AG09319 (cell line): ENCODE measurements at places on chromosomes 12 and 14.
A peak's percentile ranks its signal among the peaks of the same experiment; 100 is the strongest.

DNA sequence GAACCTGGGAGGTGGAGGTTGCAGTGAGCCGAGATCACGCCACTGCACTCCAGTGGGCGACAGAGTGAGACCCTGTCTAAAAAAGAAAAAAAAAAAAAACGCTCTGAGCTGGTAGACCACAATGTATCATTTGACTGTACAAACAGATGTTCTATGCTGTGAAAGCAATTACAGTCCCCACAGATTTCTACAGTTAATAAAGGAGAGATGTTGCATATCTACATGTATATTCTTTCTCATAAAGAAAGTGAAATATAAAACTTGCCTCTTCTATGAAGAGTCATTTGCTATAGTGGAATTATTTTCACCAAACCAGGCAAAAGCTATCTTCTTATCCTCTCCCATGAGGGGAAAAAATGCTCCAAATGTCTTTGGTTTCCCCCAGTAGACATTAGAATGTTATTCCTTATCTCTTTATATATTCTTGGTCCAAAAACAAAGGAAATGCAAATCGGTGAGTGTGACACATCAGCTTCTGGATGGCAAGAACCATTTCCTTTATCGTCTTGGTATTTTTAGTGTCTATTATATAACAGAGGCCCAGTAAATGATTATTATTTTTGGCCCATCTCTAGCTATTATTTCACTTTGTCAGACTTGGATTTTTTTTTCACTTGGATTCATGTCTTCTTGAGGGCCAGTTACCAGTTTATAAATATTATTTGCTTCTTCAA, 230.4 kb downstream of the SSPN start:
- no peak for DNase-seq

DNA sequence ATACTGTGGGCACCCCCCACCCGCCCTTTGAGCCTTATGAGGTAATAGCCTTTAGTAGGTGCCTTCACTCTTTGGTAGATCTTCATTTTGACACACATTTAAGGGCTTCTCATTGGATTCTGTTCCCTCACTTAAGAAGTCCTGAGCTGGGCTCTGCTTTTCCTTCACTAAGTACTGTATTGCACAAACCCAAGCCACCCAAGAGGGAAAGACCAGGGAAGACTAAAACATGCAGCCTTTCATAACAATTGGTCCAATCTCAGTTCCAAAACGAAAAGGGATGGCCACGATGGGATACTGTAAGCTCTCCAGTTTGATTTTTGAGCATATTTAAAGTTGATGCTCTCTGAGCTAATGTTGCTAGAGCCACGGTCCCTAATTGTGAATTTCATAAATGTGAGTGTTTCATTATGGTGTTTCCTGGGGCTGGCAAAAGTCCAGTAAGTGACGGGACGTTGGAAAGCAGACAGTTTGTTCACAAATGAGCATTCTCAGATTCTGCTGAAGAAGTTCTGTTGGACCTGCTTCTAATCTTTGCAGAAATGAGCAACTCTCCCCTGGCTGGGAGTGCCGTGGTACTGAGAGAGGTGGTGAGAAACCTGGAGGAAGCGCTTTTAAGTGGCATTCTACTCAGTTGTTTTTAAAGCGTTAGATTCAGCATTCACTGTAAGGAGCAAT, 9.4 kb downstream of the SSPN start:
- DNase-seq: no peak

GRCh38 chr12:32897687-32898573, 1.4 kb upstream of the PKP2 start:
- no peak for DNase-seq

- no peak for DNase-seq
Measured at GRCh38 chr12:31931796-31932715, 27.2 kb upstream of the RESF1 start.

DNA sequence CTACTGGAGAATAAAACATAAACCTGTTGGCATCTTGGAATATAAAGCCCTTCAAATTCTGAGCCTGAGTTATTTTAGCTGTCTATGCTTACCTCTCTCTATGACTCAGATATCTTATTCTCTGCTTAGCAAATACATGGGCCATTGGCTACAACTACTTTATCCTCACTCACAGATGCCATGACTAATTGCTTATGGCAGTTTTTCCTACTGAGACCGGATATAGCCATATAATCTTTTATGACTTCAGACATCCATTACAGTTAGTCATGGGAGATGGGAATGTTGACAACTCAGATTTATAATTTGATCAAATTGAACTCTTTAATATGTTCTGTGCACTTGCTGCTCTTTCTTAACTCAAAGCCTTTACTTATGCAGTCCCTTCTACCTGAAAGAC, 502.4 kb upstream of the ATP2B1 start:
- DNase-seq: no peak

- no peak for DNase-seq
Measured at GRCh38 chr12:120194226-120194533, 335 bp downstream of the GCN1 start.

- DNase-seq: no peak
Measured at GRCh38 chr12:53552361-53553327, 45.4 kb upstream of the NPFF start.

DNA sequence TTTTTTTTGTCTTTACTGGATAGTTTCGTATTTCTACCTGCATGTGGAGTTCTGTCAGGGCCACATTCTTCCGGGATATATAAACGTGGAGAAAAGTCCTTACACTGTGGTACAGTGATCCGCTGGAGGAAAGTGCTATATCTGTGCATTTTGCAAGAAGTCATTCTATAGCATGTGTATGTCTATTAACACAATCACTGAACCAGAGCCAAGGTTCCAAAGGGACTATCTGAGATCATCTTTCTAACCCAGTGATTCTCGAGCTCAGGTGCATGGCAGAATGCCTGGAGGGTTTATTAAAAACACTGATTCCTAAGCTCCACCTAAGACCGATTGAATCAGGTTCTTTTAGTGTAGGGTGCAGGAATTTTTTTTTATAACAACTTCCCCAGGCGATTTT, 354.0 kb downstream of the NRXN3 start:
- DNase-seq: no peak

GRCh38 chr12:112480931-112481330, 62.2 kb downstream of the PTPN11 start:
- no peak for DNase-seq

DNA sequence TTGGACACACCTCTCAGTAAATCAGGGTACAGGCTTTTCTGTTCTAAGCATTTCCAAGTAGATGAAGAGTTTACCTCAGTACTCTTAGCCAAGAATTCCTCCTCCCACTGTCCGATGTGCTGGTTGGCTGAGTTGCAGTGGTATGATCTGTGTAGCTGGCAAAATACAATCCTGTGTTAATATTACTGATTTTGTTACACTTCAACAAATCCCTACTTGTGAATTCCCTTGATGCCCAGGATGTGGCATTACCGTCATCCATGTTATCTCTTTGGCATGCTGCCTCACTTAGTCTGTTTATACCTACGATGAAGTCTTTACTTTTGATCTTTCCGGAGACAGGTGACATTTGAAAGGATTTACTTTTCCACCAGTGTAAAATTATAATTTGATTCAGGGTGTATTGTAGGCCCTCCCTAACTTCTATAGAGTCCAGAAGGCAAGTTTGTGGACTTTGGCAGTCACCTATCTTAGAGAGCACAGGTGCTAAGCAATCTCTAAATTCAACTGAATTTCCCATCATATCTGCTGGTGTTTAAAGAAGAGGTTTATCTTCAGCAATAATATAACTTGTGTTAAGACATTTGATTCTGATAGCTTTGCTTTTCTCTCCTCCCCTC, 10.1 kb downstream of the CCDC196 start:
- no peak for DNase-seq

GRCh38 chr12:114140576-114140975, 174.5 kb upstream of the RBM19 start:
- DNase-seq: no peak

- DNase-seq: no peak
Measured at GRCh38 chr12:125131958-125132357, 66.7 kb downstream of the AACS start.

GRCh38 chr12:48681710-48682532, at the start of gene KANSL2:
KANSL2 (minus strand) TSS chr12:48682238; CDS start chr12:48681632, 606 bp downstream.
- peak; percentile 96 for DNase-seq

GRCh38 chr14:102325791-102326345, 6.3 kb downstream of the ZNF839 start:
- DNase-seq: no peak
